Epithelial cell of proximal tubule (primary cell): ENCODE measurements at places on chromosomes 1 and 21. TPM values are rescaled to one million over a fixed set of nuclear protein-coding genes. Genes with fewer than 3 reads are reported as not detected.

Gene ZCCHC17
- 39.2 and 54.0 TPM in 2 replicates for total RNA-seq

Gene C4BPB
- not detected in 2 replicates for total RNA-seq

Gene MPL
- not detected in 2 replicates for total RNA-seq

Gene KIF14
- total RNA-seq, result 13.7 and 13.9 TPM in 2 replicates

Gene ESRRG
- total RNA-seq, result 0.36 and 0.52 TPM in 2 replicates
